Stimulated activated CD4-positive, alpha-beta T cell treated with anti-CD3 and anti-CD28 coated beads, Interleukin-2, amount 100 ng/mL, for 24 hours (primary cell): ENCODE measurements at places on chromosomes 5 and 9.

DNA sequence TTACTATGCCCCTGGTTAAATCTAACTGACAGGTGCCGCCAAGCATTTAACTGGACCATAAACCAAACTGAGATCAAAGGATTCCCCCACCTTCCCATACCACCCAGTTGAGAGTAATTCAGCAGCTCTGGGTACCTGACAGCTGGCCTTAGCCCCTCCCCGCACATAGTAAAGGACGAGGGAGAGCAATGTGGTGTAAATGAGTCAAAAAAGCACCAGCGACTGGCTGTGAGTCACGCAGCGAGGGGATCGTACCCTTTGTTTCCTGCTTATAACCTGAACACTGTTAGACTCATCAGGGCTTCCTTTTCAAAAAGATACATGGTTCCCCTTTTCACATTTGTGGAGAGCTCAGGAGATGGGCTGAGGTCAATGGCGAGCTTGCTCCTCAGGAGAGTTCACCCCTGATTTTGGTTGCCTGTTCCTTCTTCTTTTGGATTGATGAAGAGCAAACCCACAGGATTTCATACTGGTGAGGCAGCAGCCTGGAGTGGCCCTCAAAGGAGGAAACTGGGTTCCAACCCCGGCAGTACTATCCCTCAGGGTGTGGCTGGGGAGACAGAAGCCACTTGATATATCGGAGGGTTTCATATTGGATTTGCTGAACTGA lies 71.5 kb downstream of the ANKRD33B start:
- peak; percentile 77 for DNase-seq

DNA sequence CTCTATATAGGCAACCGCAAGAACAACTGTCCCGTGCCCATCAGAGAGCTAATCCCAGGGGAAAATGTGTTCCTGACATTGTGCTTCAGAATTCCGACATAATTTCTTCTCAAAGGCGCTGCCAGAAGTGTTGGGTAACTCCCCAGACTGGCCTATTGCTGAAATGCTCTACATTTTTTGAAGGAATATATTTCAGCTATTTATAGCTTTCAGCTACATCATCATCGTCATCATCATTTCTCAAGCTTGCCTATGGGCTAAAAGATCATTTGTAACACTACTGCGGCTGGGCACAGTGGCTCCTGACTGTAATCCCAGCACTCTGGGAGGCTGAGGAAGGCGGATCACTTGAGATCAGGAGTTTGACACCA lies 49.7 kb downstream of the MYO10 start:
- DNase-seq, result no peak

DNA sequence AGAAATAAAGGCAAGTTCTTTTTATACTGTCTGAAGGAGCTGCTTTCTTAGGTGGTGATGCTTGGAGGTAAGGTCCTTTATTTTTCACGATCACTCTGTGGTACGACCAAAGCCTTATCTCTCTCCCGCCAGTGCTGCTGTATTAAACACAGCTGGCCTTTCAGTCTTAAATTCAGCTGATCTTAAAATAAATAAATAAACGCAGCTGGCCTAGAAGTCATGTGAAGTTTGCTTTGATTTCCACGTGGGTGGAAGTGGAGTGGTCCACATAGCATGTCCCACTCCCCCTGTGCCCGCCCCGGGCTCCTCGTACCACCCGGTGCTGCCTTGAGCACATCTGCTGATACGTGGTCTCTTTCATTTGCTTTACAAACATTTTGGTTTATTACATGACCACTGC lies 260.4 kb downstream of the FANCC start:
- no peak for DNase-seq

DNA sequence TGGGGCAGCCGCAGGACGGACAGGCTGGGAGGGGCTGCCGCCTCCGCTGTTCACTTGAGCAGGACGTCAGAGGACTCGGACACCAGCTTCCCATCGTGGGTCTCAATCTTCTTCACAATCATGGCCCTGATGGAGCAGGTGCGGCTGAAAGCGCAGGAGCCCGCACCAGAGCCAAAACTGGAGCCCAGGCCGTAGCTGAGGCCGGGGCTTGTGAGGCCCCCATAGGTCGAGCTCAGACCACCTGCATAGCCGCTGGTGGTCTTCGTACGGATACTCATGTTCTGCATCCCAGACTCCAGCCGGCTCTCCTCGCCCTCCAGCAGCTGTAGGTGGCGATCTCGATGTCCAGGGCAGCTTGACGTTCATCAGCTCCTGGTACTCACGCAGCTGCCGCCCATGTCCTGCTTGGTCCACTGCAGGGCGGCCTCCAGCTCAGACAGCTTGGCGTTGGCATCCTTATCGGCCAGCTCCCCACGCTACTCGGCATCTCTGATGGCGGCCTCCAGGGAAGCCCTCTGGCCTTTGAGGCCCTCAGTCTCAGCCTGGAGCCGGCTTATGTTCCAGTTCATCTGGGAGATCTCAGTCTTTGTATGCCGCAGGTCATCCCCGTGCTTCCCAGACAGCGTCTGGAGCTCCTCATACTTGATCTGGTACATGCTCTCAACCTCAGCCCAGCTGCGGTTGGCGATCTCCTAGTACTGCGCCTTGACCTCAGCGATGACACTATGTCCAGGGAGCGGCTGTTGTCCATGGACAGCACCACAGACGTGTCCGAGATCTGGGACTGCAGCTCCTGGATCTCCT lies 43.7 kb upstream of the DEPDC1B start:
- DNase-seq, result no peak

DNA sequence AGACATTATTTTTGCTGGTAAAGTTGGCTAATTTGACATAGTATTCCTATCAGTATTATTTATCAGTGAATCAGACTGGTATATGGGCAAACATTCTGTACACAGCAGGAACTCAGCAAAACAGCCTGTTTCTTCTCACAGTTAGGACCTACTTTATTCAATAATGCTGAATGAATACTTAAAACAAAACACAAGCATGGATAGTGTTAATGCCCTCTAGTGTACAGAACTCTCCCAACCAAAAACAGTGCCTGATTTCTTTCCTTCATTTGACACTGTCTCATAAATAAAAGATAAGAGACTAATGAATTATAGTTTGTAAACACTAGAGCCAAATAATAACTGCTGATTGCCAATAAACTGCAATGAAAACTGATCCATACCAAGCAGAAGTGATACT lies 1113.3 kb downstream of the PTPRD start:
- DNase-seq, result no peak

GRCh38 chr5:6715758-6716628 lies 2.8 kb downstream of the TENT4A start:
- DNase-seq, result peak; percentile 21

GRCh38 chr5:56498759-56499395 lies 265.7 kb upstream of the ANKRD55 start:
- no peak for DNase-seq

DNA sequence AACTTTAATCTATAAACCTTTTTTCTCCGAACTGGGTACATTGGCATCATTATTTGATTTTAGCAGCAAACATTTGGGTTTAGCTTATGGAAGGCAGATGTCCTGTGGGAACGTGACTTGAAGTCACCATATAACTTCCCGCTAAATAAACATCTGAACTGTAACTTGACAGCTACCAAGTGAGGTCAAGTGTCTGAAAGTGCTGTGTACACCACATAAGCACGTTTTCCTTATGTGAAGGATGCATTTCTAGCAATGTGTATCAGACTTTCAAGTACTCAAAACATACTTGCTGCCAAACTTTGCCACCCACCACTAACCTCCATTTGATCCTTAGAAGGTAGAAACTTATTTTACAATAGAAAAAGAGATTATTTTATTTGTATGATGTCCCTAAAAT lies 35.7 kb downstream of the SLC1A3 start:
- no peak for DNase-seq

DNA sequence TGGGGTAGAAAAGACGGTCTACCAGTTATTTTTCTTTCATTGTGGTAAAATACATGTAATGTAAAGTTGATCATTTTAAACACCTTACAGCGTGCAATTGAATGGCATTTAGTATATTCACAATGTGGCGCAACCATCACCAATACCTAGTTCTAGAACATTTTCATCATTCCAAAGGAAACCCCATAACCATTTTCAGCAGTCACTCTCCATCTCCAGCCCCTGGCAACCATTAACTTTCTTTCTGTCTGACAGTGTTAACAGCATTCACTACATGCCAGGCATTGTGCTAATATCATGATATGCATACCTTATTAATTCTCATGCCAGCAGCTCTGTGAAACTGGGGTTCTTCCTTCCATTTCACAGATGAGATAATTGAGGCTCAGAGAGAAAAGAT lies 32.0 kb downstream of the PTGS1 start:
- DNase-seq, result no peak

DNA sequence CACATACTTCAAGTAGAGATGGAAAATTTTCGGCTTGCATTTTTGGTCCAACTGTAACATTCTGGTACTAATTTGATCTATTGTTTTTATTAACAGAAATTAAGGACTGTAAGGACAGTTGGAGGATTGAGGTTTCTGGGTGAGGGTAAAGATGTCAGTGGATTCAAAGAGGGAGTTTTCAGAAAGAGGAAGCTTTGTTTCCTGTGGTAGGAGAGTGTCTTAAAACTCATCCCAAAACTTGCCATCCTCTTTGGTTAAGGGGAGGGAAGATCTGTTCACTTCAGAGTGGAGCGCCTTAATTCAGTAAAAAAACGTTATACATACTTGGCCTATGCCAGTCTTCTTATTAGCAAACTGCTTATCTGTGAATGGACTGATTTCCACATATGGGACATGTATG lies 13.8 kb downstream of the CNTRL start:
- no peak for DNase-seq

DNA sequence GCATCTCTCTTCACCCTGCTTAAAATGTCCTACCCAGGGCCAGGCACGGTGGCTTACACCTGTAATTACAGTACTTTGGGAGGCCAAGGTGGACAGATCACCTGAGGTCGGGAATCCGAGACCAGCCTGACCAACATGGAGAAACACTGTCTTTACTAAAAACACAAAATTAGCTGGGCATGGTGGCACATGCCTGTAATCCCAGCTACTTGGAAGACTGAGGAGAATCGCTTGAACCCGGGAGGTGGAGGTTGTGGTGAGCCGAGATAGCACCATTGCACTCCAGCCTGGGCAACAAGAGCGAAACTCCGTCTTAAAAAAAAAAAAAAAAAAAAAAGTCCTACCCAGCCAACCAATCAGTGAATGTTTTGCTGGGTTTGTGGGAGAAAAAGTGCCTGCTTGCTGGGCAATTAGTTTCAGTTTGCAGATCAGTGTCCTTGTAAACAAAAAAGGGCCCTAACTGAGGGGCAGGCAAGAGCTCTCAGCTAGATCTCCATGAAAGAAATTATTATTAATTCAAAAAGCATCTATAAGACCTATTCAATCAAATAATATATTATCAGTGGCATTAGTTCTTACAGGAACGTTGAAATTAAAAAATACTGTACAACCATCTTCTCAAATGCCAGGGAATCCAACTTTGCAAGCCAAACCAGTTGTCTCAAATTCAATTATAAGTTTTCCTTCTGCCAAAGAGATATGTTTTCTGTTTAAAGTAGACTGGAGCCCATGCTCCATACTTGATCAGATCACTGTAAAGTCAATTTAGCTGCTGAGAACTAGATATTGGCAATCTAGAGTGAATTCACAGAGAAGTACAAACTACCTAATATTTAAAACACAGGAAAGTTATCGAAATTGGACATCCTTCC lies 3.9 kb downstream of the MEGF9 start:
- DNase-seq, result no peak

GRCh38 chr9:109452761-109453160 lies 45.3 kb downstream of the PTPN3 start:
- no peak for DNase-seq

- no peak for DNase-seq
These were observed 20.5 kb upstream of the FGFR4 start for GRCh38 chr5:177066224-177066623.

DNA sequence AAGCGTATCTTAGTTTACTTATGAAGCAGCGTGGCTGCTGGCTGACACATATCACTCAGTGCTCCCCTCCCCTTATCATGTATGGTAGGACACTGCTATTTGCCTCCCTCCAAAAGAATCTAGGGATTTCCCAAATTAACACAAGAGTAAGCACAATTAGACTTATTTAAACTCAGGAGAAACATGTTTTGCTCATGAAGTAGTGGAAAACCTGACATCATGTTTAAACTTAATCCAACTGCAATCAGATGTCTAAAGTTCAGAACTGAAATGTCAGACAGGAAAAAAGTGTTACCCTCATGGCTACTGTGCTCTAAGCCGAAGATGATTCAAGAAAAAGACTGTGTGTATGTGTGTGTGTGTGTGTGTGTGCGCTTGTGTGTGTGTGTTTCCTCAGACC lies 324.1 kb upstream of the TNC start:
- no peak for DNase-seq

DNA sequence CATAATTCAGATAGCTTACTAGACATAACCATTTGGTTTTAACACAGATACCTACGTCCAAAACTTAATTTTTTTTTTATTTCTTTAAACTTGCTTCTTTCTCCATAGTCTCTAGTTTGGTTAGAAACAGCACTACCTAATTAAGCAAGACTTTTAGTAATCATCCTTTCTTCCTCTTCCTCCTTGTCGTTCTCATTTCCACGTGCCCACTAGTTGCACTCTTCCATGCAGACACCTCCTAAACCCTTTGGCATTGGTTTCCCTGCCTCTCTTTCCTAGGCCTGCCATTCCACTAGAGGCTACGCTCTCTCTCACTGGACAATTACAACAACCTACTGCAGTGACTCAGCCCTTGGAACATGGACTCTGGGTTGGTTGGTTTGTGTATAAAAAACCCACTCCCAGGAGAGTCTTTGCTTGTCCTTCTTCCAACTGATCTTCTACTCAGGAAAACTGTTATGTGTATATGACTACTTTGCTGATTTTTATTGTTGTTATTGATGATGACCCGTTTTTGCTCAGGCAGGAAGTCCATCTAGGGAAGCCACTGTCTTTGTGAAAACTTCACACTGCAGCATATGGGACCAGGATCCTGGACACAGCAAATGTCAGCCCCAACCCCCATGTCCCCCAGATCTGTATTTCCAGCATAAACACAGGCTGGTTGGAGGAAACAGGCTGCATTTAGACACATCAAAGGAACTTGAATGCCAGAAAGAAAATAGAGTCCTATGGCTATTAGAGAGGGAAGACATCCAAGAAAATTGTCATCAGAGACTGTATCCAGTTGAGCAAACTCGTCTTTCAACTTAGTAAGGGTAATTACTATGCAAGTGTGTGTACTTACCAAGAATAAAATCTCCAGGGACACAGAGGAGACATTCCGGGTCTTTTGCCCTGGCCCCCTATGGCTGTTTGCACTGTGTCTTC lies 503.2 kb downstream of the GADD45G start:
- no peak for DNase-seq

DNA sequence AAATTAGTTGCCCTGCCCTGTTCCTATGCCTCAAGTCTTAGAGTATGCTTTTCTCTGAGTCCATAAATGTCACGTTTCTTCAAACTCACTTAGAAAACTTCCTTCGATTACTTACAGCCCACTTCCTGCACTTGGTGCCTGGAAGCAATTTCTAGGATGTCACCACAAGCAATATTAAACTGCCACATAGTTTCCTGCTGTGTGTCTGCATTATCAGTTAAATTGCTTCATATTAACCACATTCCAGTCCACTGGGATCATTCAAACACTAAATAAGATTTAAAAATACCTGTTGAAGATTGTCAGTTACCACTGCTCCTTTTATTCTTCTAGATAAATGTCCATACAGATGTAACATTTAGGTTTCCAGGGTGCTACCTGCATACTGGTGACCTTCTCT lies 4.1 kb downstream of the DENND1A start:
- DNase-seq, result no peak
